Inflammatory macrophage treated with lipopolysaccharide for 1 hour (primary cell): ENCODE measurements at places on chromosomes 5 and 9.

- no peak for DNase-seq
These were observed 76.0 kb downstream of the PDE4D start for GRCh38 chr5:59817536-59817935.

DNA sequence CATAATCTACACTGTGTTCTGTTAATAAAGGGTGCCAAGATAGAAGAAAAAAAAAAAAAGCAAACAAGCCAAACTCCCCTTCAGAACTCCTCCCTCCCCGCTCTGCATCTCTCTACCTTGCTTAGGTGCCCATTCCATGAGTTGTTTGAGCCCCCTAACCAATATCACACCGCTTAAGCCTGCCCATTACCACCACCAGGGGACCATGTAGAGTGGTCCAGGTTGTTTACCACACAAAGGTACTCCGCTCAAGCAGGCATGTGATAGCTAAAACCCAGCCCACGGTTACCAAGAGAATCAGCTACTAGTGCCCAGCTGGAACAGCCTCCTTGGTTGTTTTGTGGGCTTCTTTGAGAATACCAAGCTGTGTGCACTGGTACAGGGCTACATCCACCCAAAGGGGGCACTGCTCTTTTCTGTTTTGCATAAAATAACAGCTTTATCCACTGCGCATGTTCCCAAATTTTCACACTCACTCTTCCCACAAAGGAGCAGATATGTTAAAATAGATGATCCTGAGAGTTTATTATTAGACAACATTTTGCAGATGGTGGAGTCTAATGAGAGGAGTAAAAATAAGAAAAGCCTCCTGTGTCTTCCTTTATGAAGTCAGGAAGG lies 304.1 kb downstream of the DEPDC1B start:
- DNase-seq = no peak

- no peak for DNase-seq
These were observed 47.1 kb downstream of the ABLIM3 start for GRCh38 chr5:149188383-149188782.

DNA sequence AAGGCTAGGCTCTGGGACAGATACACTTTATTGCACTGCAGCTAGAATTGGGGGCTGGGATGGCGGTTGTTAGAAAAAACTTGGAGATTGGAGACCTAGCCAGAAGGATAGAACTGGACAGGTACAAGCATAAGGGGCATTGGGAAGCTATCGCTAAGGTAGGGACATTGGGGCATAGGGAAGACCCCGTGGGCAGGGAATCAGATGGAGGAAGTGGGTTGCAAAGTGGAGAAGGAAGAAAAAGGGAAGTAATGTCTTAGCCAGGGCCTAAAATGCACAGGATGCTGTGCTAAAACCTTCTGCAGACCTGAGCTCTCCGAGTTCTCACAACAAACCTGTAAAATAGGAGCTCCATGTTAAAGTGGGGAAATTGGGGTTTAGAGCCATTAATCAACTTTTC lies 178.2 kb downstream of the ZDHHC21 start:
- DNase-seq = no peak

GRCh38 chr9:3189113-3189861 lies 336.5 kb downstream of the RFX3 start:
- DNase-seq = no peak

DNA sequence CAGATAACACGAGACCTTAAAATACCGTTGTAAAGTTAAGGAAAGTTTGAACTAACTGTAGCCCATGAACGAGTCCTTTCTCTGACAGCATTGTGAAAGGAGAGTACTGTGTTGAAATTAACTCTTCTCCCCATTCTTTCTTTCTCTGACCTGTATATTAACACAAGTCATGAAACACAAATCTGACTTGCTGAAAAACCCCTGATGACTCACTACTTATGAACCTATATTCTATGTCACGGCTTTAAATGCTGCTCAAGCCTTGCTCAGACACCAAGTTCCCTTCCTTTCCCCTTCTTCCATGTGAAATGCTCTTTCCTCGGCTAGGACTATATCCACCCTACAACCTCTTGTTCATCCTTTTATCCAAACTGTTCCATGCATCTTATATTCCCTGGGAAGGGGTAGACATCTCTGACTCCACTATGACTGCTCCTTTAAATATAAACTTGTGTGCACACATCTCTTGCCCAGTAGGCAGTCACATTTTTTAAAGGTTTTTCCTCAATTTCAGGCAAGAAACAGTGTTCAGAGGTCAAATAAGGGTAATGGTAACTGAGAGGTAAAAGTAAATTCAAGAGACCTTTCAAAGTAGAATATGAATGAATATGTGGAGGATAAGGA lies 142.9 kb downstream of the NFIB start:
- no peak for DNase-seq

DNA sequence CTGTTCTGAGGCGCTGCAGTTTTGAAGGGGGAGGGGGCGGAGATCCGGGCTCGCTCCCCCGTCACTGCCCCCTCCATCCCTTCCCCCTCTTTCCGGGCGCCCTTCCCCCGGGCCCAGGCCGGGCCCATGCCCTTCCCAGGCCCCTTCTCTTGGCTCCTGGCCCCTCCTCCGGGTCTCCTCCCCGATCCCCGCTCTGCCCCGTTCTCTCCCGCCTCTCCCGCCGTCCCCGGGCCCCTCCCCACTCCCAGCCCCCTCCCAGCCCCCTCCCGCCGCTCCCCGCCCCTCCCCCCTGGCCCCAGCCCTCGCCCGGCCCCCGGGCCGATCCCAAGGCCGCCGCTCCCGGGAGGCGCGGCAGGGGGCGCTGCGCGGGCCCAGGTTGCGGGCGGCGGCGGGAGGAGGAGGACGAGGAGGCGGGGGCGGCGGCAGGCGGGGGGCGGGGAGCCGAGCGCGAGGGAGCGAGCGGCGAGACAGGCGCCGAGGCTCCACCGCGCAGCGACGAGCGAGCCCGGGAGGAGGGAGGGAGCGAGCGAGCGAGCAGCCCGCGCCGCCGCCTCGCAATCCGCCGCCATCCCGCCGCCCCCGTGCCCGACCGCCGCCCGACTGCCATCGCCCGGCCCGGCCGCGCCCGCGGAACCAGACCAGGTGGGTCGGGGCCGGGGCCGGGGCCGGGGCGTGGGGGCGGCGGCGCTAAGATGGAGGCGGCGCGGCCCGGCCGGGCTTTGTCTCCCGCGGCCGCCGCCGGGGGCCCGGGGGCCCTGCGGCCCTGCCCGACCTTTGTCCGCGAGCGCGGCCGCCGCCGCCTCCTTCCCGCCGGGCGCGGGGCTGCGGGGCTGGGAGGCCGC lies at the start of gene PRRC2B:
TSS of gene PRRC2B (plus strand) at position 465 of the 842 bp plus-strand sequence. CDS start 36,059 bp downstream, outside the sequence.
- peak; percentile 84 for DNase-seq

DNA sequence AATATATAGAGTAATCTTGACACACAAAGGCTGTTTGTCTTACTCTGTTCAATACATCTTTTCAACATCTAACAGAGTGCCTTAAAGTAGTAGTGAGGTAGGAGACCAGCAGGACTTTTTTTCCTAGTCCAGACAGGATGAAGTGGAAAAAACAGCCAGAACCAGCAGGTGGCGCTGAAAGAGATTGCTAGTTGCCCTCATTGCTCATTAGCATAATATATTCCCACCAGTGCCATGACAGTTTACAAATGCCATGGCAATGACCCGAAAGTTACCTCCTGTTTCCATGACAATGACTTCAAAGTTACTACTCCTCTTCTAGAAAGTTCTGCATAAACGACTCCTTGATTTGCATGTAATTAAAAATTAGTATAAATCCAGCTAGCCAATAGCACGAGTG lies 387.4 kb downstream of the ACTL7B start:
- peak; percentile 90 for DNase-seq
